ENCODE measurements at places on chromosomes 4 and X.

GRCh38 chrX:3522101-3522650 lies 175.7 kb upstream of the MXRA5 start:
- DNase-seq, result no peak

GRCh38 chr4:83146841-83147240 lies 32.3 kb upstream of the PLAC8 start:
- no peak for DNase-seq

DNA sequence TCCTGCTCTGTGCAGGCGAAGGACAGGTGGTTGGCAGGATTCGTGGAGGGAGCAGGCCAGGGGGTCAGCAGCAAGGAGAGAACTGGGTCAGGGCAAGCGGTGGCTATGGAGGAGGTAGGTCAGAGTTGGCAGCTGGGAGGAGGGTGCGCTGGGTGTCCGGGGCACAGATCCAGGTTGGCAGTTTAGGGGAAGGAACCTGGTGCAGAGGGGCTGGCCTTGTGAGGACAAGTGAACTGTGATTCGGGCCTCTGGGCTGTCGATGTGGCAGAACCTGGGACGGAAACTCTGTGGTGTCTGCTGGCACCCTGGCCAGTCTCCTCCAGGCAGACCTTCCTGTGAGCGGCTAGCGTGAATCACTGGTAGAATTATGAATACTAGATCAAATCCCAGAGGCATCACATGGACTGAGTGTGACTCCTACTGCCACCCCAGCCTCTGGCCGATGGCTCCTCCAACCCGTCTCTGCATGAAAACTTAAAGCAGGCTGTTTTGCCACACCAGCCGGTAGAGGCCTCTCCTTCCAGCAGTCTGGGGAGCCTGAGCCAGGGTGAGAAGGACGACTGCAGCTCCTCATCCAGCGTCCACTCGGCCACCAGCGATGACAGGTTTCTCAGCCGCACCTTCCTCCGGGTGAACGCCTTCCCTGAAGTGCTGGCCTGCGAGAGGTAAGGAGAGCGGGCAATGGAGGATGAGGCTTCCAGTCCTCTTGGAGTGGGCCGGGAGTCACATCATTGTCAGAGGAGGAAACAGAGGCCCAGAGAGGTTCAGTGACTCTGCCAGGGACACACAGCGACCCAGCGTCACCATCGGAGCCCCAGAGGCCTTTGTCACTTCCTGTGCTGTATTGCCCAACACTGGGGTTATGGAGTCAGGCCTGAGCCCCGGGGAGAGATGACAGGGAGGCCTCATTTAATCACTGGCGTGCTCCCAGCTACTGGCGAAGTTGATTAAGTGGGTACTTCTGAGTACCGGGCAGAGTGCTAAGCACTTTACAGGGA lies 20.3 kb downstream of the EVC start:
- no peak for DNase-seq

DNA sequence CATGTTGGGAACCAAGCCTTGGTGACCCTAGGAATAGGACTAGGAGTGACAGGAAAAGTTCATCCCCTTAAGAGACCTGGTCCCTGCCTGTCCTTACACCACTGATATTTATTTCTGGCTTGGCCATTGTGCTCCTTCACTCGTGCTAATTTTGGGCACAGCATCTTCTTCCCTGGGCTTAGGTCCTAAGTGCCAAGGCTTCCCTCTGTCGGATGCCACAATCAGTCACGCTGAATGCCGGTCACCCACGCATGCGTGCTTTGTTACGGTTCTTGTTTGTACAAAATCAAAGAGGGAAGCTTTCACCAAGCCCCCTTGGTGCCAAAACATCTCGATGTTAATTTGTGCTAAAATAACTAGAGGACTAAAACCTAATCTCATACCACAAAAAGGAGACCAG lies 17.4 kb upstream of the MAP3K15 start:
- DNase-seq, result no peak

- DNase-seq, result no peak
Observed at GRCh38 chr4:7294176-7294756, 101.9 kb downstream of the SORCS2 start.

- DNase-seq, result no peak
Observed at GRCh38 chrX:151796576-151796975, 62.0 kb downstream of the CNGA2 start.

GRCh38 chrX:150663073-150663472 lies 30.1 kb upstream of the MTMR1 start:
- DNase-seq, result no peak

DNA sequence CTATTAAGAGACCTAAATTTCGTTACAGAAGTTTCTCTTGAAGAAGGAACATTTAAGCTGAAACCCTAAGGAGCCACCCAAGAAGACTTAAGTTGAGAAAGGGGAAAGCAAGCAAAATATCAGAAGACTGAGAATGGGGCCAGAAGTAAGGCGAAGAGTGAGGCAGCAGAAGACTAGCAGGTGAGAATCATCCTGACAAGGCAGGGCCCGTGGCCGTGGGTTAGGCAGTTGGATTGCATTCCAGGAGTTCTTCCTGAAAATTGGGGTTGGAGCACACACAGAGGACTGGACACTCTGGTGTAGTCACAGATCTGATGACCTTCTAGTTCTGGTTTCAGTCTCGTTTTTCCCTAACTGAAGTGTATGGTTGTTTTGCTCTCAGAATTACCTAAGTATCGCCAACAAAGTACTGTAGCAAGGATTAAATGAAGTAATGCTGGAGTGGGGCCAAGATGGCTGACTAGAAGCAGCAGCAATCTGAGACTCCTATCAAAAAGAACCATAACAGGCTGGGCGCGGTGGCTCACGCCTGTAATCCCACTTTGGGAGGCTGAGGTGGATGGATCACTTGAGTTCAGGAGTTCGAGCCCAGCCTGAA lies 94.4 kb upstream of the GUCY1A1 start:
- no peak for DNase-seq

DNA sequence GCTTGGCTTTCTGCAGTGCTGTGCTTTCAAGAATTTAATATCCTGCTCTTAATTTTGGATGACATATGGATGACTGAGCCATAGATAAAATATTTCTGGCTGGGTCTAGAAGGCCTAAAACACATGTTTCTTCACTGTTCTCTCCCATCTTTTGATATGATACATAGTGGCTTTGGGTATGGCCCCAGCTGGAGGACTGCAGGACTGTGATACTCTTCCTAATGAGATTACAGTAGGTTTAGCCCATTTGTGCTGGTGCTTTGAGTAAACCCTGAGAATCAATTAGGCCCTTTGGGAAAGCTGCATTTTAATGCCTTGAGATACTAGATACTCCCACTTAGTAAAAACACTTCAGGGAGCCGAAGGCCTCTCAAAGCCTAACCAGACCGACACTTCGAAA lies 38.0 kb downstream of the KIT start:
- DNase-seq, result no peak

GRCh38 chr4:82284475-82284857 lies 89.3 kb downstream of the HNRNPD start:
- DNase-seq, result no peak

DNA sequence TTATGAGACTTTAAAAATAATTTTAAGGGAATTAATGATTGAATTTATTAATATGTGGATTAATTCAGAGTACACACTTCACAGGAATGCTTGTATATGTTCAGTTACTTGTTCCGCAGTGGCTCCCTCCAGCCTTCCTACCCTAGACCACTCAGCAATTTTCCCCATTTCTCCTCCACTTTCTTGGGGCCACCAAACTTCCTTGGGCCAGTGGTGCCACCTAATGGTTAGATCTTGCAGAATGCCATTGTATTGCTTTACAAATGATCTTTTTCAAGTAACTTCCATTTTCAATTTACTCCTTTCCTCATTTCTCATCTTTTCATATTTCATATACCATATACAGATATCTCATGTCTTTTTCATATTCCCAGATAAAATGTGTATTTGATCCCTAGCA lies 3.6 kb upstream of the RNF175 start:
- DNase-seq, result no peak

DNA sequence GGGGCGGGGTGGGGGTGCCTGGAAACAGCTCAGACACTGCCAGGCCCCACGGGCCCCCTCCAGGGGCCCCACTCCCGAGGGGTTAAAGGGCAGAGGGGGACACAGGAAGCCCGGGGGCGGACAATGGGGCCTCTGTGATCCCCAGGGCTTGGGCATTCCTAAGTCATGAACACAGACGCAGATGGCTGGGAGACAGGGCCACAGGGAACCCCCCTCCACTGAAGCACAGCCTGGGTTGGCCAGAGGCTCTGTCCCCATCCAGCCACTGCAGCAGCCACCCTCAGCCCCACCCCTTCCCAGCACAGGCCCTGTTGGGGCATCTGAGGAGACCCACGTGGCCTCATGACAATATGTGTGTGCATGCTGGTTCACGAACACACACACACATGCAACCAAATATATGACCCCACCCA lies 3.9 kb downstream of the L1CAM start:
- DNase-seq, result no peak

- DNase-seq, result no peak
Observed at GRCh38 chrX:3548765-3549391, 164.6 kb downstream of the PRKX start.

GRCh38 chrX:17703201-17703600 lies 34.1 kb upstream of the SCML1 start:
- no peak for DNase-seq

DNA sequence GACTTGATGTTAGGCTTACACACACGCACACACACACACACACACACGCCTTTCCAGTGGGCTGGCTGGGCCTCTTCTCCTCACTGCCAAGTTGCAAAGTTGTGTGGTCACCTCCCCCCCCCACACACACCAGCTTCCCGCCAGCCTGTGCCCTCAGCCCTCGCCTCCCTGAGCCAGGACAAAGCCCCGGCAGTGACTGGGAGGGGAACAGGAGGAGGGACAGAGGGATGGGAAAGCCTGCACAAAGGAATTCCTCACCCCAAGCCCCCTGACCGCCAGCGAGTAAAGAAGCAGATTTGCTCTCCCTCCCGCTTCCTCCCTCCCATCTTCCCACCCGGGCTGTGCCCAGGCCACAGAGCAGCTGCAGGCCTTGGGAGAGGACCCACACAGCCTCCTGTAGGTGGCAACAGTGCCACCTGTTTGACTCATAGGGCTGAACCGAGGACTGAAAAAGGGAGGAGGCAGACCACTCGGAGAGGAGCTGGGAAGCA lies at the start of gene GDPD2:
TSS of gene GDPD2 (plus strand) at position 464 of the 491 bp plus-strand sequence. CDS start 1,671 bp downstream, outside the sequence.
- DNase-seq, result no peak

GRCh38 chr4:14303856-14304255 lies 676.3 kb upstream of the BOD1L1 start:
- DNase-seq, result no peak

DNA sequence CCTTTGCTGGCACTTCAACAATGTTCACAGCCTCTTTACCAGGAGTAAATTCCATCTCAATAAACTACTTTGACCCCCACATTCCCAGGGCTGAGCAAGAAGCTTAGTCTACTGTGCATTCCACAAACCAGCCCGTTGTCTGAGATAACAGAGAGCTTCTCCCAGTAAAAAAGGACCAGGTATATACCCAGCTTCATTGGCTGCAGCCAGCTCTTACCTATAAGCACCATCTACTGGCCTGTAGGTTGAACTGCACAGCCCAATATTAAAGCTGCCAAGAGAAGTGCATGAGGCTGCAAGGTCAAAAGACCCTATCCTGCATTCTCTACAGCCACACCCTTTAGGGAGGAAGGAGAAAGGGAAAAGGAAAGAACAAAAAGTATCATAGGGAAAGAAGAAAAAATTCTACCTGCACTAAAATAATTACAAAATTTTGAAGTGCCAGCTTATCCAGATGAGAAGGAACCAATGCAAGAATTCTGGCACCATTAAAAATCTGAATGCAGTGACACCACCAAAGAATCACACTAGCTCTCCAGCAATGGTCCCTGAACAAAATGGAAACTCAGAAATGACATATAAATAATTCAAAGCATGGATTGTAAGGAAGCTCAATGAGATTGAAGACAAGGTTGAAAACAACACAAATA lies 45.7 kb upstream of the INTU start:
- DNase-seq, result no peak

DNA sequence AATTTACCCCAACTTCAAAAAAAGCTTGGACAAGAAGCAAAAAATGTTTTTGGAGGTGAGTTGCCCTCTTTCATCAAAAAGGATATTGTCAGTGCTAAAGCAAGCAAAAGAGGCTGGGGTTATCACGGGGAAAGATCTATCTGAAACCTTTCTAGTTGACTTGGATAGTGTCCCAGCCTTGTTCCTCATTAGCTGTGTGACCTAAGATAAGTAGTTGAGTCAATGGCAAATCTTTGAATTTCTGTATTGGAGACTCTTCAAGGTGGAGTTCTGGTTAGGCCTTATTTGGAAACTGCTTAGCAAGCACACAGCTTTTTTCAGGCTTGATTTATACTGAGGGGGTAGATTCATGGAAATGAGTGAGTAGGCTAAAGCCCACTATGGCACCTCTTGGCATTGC lies 271.6 kb downstream of the GRIA3 start:
- DNase-seq, result no peak

DNA sequence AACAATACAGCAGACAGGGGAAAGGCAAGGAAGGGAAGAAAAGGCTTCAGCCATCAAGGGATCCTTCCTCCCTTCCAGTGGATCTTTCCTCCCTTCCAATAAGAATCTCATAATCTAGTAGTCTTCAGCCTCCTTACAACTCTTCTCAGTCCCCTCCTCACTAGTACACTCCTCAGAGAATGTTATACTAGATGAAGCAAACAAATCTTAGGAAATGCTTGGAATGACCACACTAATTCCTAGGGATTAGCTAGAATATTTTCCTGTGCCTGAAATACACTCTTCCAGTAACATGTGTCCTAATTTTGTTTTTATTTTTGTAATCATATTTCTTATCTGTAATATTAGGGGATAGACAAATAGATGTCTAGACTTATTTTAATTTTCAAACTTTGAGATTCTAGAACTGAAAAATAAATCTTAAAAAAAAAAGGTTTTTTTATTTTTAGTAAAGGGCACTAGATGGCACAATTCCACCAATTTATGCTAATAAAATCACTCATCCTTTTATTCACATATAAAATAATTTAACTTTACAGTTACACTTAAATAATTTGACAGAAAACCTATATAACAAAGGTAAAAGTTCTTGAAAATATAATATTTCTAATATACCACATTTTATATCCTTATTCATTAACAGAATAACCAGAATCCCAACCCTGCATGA lies 7.0 kb upstream of the STPG2 start:
- no peak for DNase-seq

- DNase-seq, result no peak
Observed at GRCh38 chr4:3025881-3026280, 48.5 kb downstream of the HTT-AS start.

DNA sequence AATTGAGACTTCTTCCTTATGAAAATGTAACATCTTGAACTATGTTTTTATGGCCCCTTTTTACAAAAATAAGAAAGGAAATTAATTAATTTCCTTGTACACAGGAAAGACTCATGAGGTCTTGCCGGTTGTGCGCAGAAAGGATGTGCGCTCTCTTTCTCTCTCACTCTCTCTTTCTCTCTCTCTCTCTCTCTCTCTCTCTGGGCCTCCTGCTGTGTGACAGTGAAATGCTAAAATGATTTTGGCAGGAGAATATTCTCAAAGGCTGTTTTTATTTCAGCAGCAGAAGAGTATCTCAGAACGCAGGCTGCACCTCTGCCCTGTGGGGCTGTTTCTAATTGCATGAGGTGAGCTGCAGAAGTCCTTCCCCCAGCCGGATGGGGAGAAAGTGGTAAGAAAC lies 349.0 kb downstream of the MID1IP1 start:
- DNase-seq, result no peak

GRCh38 chrX:8971116-8971515 lies 62.8 kb downstream of the FAM9B start:
- DNase-seq, result no peak

All from activated CD4-positive, alpha-beta T cell treated with anti-CD3 and anti-CD28 coated beads, Interleukin-2, amount 50 U/mL, for 24 hours (primary cell).